Activated naive CD4-positive, alpha-beta T cell treated with anti-CD3 and anti-CD28 coated beads, Interleukin-2, amount 50 U/mL, for 72 hours (primary cell): ENCODE measurements at places on chromosomes 2 and 18. TPM values are rescaled to one million over a fixed set of nuclear protein-coding genes. Genes with fewer than 3 reads are reported as not detected.

GRCh38 chr2:191231995-191232394 is 13.2 kb upstream of the MYO1B start:
- no peak for DNase-seq

DNA sequence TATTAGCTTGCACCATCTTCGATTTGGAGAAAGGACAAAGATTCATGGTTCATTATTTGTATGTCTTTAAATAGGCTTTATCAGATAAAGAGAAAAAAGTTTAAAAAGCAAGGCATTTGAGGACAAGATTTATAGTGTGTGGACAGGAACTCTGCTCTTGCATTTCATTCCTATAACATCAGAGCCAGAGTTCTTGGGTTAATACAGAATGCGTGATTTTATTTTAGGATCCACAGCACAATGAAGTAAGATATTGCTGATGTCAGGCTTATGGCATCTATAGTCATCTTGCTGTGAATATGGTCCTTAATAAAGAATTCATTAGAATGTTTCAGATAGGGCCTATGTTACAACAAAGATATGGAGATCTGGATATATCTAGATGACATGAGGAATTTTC is 19.7 kb downstream of the RASGRP3 start:
- no peak for DNase-seq

DNA sequence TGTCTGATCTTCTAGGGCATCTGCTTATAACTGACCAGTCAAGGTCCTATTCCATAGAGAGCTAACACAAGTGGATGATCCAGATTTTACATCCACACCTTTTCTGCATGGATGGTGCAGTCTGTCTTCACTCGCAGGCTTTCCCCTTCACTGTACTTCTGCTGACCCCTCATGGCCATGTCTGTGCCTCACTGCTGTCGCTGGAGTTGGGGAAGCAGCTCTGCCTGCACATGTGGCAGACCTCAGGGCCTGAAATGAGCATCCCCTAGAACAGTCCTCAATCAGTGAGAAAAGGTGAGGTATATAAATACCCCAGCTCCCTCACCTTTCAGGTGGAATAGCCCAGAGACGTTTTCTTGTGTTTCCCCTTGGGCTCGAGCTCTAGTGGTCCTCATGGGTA is 233.8 kb downstream of the ANKRD36B start:
- DNase-seq = no peak

DNA sequence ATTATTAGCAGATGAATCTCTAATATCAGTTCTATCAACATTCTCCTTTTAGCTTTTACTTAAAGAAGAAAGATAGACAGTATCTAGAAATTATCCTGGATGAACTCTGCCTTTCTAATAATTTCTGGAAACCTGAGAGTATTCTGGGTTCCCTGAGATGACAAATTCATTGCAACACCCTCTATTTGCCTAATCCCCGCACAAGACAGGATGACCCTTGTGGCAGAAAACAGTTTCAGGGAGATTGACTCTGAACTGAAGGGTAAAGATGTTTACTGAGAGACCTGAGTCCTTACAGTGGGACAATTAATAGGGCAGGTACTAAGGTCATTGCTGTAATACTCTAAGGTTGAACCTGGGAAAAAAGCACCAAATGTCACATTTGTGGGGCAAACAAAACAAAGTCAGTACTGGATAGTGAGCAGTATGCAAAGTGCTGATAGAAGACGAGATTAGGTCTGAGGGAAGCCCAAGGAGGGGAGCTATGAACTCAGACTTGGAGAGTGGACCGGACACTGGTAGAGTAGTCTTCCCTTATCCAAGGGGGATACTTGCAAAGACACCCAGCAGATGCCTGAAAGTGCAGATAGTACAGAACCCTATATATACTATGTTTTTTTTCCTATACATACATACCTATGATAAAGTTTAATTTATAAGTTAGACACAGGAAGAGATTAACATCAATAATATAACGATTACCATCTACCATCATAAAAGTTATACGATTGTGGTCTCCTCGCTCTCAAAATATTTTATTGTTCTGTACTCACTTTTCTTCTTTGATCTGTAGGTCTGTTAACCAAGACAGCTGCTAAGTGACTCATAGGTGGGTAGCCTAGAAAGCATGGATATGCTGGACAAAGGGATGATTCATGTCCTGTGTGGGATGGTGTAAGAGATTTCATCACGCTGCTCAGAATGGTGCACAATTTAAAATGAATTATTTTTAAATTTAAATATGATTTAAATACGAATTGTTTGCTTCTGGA is 148.3 kb upstream of the KLHL14 start:
- DNase-seq = no peak

DNA sequence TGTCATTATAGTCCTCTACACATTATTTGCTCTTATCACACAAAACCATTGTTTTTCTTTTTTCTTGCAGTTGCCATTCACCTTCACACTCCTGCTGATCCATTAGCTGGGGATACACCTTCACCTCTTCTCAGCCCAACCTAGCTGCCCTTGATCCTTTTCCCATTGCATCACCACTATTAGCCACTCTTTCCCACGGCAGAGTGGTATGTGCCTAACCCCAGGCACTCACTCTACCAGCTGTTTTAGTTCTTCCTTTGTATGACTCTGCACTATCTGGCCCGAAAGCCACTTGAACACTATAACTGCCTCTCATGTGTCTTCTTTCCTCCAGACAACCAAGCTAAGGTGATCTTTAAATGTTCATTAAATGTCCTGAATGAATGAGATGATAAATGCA is 145.4 kb upstream of the PIK3C3 start:
- DNase-seq = no peak

GRCh38 chr2:70212298-70212932 is 21.6 kb upstream of the C2orf42 start:
- DNase-seq = no peak

DNA sequence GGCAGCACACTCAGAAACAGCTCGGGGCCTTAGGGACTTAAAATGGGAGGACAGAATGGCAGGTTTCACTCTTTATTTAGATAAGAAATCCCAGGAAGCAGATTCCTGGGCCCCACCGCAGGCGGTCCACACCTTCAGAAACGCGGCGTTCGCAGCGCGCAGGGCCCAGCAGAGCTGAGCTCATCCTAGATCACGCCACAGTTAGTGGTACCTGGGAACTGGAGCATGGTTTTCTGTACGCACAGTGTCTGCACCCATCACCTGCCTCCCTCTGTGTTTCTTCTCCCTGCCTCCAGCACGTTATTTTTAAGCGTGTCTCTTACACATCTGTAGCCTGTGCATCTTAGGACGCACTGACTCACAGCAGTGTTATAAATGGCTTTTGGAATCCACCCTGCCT is 242.1 kb downstream of the ALPK2 start:
- no peak for DNase-seq

DNA sequence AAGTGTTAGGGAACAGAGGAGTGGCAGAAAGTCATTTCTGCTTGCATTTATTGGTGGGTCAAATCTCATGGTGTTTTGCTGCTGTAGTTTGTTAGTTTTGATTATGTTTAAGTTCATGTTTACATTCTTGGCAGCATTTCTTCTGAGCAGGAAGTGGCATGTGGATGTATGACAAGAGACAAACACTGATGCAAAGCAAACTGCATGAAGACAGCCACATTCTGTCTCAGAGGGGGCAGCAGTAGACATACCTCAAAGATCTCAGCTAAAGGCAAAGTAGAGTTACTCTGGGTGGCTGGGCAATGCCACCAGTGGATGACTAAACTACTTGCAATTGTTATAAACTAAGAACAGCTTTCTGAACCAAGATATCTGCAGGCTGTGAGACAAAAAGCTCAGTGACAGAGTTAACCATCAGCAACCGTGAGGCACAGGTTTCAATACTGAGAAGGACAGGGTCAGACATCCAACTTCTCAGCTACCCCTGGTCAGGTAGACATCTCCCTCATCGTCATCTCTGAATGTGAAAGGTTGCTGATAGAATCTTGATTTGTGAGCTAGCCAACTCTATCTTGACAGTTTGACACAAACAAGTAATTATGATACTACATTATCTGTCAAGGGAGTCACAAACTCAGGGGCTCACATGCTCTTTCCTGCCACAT is 16.4 kb downstream of the GALNT3 start:
- DNase-seq = no peak

DNA sequence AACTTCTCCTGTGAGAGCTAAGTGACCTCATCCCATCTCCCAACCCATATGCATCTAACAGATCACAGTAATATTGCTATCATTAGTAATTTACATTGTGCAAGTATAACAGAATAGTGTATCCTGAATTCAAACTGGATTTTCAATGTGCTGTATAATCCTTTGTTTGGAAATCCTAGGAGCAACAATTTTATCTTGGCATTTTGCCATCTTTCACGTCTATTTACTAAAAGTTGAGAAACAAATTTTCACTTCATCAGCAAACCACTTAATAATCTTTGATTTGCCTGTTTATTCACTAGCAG is 3.8 kb downstream of the HNRNPLL start:
- DNase-seq = no peak

GRCh38 chr18:79796016-79796415 is 1.7 kb upstream of the KCNG2 start:
- DNase-seq = no peak

- DNase-seq = no peak
Measured at GRCh38 chr2:67462738-67463496, 65.8 kb downstream of the ETAA1 start.

GRCh38 chr2:69428981-69429380 is 8.3 kb downstream of the NFU1 start:
- DNase-seq = no peak

- DNase-seq = no peak
Measured at GRCh38 chr18:70165936-70166335, 39.6 kb downstream of the RTTN start.

DNA sequence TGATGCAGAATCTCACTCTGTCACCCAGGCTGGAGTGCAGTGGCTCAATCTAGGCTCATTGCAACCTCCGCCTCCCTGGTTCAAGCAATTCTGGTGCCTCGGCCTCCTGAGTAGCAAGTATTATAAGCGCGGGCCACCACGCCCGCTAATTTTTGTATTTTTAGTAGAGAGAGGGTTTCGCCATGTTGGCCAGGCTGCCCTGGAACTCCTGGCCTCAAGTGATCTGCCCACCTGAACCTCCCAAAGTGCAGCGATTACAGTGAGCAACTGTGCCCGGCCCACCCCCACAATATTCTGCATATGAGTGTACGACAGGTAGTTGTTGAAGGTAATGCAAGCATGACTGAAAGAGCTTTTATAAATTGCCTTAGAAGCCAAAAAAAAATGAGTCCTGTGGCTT is 1.2 kb downstream of the WDR75 start:
- no peak for DNase-seq

DNA sequence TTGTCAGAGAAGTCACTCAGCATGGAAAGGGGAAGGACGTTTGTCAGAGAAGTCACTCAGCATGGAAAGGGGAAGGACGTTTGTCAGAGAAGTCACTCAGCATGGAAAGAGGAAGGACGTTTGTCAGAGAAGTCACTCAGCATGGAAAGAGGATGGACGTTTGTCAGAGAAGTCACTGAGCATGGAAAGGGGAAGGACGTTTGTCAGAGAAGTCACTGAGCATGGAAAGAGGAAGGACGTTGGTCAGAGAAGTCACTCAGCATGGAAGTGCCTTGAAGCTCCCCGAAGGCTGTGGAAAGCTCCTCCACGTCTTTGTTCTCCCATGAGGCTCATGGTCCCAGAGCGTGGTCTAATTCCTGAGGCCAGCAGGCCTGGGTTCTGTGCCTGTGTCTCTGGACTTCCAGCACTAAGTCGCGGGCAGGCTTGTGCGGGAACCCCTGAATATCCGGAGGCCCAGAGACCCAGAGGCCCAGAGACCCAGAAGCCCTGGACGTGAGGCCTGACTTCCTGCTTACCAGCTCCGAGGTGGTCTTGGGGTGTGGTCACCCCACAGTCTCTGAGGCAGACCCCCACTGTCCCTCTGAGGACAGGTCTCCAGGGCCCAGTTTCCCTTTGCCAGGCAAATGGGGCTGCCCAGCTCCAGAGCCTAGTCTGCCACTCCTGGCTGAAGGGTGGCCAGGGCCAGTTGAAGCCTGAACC is 70.4 kb upstream of the TWIST2 start:
- DNase-seq = no peak

DNA sequence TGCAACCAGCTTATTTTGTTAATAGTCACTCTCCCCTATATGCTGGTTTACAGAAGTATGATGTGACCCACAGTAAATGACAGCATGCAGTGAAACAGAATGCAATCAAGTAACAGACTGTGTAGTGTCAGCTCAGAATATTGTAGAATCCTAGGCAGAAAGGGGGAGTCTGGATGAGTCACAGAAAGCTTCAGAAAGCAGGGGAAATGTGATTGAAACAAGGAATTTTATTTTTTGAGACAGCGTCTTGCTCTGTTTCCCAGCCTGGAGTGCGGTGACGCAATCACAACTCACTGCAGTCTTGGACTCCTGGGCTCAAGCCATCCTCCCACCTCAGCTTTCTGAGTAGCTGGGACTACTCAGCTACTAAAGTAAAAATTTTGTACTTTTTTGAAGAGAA is 219.9 kb upstream of the FBXO11 start:
- DNase-seq = no peak

DNA sequence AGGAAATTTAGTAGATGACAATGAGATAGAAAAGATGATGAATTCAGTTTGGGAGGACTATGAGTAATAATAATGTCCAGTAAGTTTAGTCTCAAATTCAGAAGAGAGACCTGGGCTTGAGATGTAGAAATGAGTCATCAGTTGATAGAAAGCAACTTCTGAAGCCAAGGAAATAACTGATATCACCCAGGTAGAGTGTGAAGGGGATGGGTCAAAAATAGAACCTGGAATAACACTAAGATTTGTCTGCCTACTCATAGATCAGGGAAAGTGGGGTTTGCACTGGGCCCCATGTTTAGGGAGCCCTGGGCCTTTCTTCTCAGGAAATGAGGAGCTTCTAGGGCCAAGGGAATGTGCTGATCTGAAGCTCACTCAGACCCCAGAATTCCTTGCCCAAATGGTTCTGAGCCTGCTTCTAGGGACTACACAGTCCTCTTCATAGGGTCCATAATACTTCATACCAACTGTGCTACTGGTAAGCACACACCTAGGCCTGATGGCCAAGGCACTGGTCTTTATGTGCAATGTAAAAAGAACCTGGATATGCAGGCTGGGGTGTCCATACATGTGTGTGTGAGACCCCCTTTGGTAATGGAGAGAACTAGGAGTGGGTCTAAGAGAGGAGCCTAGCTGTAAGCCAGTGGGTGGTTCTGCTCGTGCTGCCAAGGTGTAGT is 141.2 kb downstream of the IKZF2 start:
- no peak for DNase-seq

GRCh38 chr2:9873337-9873736 is 30.1 kb downstream of the TAF1B start:
- no peak for DNase-seq

DNA sequence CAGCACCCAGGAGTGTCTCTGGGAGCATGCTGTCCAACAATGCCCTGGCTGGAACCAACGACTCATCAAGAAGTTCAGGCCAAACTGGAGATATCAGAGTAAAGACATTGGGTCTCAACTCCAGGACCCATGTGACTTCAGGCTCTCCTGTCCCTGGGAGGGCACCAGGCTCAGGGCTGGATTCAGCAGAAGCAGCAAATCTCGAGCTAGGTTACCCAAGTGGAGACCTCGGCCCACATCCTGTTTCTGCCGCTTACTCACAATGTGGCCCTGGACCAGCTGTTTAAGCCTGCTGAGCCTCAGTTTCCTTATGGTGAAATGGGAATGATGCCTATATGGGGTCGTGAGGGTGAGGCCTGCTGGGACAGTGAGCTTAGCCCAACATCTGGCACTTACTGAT is 9.3 kb upstream of the OTOF start:
- no peak for DNase-seq

The ERMN gene
- 2.7 TPM for total RNA-seq

The C2orf76 gene
- 31.6 TPM for total RNA-seq

The ANKRD36 gene
- total RNA-seq = 32.0 TPM

The SLC9A4 gene
- 0.23 TPM for total RNA-seq

The ZNF521 gene
- not detected for total RNA-seq

The MYO5B gene
- 0.27 TPM for total RNA-seq

The CAB39 gene
- total RNA-seq = 104 TPM
